ENCODE measurements at places on chromosomes 7 and 10.

DNA sequence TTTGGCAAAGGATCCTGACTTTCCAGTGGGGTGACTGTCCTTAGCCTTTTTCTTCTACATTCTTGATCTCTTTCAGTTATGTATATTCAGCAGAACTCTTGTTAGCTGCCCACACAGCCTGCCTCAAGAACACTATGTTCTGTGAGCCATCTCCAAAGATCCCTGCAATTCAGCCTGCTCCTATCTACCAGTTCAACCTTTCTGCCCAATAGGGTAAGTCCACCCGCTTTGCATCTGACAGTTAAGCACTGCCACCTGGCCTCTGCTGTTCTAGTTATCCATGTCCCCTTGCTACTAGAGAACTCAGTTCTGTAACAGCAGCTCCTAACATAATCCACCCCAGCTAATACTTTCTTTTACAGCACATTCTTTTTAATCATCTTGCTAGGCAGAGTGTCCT is 13.5 kb downstream of the OR9A2 start:
- DNase-seq = no peak

GRCh38 chr7:83484826-83485225 is 164.1 kb downstream of the SEMA3E start:
- no peak for DNase-seq

- DNase-seq = no peak
These were observed 146.8 kb downstream of the HIBADH start for GRCh38 chr7:27515933-27516332.

DNA sequence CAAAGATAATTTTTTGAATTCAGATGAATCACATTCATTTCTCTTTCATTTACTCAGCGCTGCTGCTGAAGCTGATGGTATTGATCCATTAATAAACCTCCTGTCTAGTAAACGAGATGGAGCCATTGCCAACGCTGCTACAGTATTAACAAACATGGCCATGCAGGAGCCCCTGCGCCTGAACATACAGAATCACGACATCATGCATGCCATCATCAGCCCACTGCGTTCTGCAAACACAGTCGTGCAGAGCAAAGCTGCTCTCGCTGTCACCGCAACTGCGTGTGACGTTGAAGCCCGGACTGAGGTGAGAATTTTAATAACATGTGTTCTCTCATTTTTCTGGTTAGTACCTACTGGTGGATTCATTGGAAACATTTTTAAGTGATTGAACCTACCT is 70.2 kb downstream of the ARMC3 start:
- DNase-seq = no peak
